ENCODE measurements at places on chromosomes 6 and 20.

- no peak for DNase-seq
Measured at GRCh38 chr6:88287696-88288095, 121.5 kb upstream of the CNR1 start.

DNA sequence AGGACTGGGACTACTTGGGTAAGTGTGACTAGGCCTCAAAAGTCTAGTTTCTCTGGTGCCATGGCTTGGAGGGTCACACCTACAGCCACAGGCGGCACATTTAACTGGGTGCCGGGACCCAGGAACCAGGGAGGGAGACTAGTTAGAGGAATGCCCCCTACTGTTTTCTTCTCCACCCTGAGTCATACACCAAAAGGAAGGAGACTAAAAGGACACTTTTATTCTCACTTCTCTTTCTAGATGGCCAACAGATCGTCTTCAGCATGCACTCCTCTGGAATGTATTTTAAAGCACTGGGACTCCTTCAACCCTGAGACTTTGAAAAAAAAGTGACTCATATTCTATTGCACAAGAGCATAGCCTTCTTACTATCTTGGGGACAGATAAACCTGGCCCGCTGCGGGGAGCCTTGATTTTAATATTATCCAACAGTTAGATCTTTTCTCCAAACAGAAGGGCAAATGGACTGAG is 33.4 kb downstream of the PLN start:
- DNase-seq = no peak

GRCh38 chr20:48877304-48877703 is 44.2 kb upstream of the ARFGEF2 start:
- no peak for DNase-seq

- DNase-seq = no peak
Measured at GRCh38 chr20:9081423-9081966, 12.6 kb downstream of the PLCB4 start.

GRCh38 chr6:56299916-56300315 is 52.5 kb upstream of the COL21A1 start:
- no peak for DNase-seq

DNA sequence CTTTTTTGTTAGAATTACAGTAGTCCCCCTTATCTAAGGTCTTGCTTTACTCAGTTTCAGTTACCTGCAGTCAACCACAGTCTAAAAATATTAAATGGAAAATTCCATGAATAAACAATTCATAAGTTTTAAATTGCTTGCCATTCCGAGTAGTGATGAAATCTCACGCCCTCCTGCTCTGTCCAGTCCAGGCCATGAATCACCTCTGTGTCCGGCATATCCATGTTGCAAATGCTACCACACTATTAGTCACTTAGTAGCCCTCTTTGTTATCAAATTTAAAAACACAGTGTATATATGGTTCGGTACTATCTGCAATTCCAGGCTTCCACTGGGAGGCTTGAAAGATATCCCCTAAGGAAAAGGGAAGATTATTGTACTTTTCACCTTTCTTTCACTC is 164.6 kb upstream of the FAM83B start:
- DNase-seq = no peak

DNA sequence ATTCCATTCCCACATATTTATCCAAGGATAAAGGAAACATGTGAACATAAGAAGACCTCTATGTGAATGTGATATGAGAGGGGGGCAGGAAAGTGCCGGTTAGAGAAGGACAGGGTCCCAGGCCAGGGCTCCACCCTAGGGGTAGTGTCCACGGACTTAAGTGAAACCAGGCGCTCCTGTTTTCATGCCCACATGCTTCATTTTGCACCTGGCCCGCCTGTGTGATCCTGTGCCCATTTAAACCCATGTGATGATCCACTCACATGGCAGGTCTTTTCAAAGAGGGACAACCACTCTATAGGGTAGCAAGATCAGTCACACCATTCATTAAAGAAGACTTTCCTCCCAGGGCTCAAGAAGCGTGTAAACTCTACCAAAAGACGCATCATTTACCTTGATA is 865.3 kb upstream of the GJE1 start:
- DNase-seq = no peak

GRCh38 chr6:16762268-16762549 is 949 bp upstream of the ATXN1 start:
- no peak for DNase-seq

Data from NCI-H510A treated with DMSO at 0.1 percent for 48 hours (cell line).